ENCODE measurements at places on chromosomes 4 and X.
A peak's percentile ranks its signal among the peaks of the same experiment; 100 is the strongest.

DNA sequence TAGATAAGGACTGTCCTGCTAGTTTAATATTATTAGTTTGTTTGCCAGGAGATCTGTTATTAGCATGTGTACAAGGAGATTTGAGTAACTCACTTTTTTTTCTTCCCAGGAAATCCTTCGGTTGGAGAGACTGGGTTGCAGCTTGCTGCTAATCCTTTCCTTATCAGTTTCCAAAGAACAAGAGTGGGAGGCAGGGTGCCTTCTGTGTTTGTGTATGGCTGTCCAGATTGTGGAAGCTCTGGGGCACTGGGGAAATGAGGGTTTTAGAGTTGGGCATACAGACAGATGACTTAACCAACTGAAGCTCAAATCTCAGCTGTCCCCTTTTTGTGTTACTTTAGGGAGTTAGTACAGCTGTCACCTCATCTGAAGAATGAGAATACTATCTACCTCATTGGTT, 12.6 kb upstream of the SUPT20HL1 start:
- DNase-seq, result no peak

- DNase-seq, result no peak
Observed at GRCh38 chrX:118751950-118752783, 24.8 kb downstream of the IL13RA1 start.

- DNase-seq, result no peak
Observed at GRCh38 chr4:1983053-1983845, 25.5 kb downstream of the NELFA start.

GRCh38 chr4:44098973-44099372, 349.6 kb downstream of the KCTD8 start:
- DNase-seq, result no peak

DNA sequence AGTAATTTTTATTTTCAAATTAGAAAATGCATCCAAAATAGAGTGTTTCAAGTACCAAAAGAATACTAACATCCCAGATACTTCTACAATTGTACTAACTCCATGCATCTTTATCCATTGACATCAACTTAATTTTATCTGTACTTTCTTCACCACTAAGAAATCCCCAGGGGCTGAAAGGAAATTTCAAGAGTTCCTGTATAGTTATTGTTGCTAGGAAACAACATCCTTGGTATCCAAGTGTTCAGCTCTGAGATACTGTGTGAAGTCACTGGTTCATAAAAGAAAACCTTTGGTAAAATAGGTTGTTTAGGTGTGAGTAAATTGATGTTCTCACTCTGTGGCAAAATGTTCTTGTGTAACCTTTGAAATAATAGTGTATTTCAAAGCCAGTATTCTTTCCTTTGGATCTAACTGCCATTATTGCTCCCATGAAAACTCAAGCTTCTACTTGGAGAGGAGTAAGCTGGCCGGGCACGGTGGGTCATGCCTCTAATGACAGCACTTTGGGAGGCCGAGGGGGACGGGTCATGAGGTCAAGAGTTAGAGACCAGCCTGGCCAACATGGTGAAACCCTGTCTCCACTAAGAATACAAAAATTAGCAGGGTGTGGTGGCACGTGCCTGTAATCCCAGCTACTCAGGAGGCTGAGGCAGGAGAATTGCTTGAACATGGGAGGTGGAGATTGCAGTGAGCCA, 72.9 kb downstream of the COMMD8 start:
- no peak for DNase-seq

DNA sequence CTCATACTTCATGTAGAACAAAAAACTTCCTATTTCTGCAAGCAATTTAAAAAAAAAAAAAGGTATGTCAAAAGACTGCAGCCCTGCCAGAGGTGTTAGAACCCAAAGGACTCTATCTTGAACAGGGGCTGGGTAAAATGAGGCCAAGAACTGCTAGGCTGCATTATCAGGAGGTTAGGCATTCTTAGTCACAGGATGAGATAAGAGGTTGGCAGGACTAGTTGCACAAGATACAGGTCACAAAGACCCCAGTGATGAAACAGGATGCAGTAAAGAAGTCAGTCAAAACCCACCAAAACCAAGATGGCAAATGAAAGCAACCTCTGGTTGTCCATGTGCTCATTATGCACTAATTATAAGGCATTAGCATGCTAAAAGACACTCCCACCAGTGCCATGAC, 104.1 kb downstream of the ANOS1 start:
- DNase-seq, result no peak

DNA sequence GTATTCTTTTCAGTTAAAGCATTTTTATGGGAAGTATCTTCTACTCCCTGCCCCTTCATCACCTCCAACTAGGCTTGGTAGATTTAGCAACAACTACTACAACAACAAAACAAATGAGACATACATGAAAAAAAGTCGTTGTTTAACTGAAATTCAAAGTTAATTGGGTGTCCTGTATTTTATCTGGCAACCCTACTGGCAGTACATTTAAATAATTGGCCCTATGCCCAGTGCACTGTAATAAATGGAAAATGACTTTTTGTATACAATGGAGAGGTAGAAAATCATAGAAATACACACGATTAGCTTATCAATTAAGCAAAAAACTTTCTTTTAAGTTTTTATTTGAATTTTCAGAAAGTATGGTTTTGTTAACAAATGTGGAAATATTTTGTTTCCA, 21.4 kb upstream of the CLGN start:
- DNase-seq, result no peak

- DNase-seq, result no peak
Observed at GRCh38 chr4:16225167-16225862, 956 bp downstream of the TAPT1 start.

GRCh38 chrX:47579537-47579936, 2.7 kb upstream of the TIMP1 start:
- DNase-seq, result no peak

- DNase-seq, result peak; percentile 42
Observed at GRCh38 chr4:43132010-43132582, 239.6 kb downstream of the GRXCR1 start.

GRCh38 chr4:173436149-173436579, 37.2 kb upstream of the SCRG1 start:
- DNase-seq, result no peak

DNA sequence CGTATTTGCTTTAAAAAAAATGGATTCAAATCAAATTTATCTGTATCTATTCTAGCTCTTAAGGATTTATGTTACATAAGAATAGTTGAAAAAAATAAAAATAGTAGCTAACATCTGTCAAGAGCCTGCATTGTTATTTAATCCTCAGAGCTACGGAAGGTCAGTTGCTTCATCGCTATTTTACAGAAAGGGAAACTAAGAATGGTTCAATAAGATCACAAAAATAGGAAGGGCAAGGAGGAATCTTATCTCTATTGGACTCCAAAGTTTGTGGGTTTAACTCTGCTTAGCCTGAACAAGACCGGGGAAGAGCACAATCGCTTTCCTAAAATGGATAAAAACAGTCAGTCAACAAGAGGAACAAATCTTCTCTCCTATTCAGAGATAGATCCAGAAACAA, 270.2 kb upstream of the SMIM31 start:
- no peak for DNase-seq

DNA sequence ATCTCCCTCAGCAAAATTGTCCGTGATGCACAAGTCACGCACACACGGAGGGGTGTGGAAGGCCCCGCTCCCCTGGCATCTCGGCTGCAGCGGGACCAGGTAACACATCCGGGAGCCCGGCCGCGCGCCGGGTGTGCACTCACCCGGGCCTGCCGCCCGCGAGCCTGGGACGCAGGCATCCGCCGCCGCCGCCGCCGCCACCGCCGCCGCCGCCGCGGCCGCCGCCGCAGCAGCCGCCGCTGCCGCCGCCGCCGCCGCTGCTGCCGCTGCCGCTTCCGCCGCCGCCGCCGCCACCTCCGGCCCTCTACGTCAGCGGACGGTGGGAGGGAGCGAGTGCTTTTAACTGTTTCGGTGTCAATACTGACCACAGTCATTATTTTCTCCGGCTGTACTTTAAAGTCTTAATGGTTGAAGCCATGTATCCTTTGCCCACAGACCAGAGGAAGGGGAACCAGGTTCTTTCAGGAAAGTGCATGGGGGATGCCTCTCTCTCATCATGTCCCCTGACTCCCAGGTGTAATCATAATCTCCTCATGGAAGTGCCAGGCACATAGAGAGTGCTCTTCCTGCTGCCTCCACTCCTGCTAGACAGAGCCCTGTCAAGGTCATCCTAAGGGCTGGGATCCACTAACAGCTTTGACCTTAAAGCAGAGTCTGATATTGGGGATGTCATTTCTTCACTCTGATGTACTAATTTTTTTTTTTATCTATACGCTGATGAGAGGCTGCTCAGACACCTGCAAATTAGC, 38.0 kb downstream of the MAGEE2 start:
- peak; percentile 1 for DNase-seq

DNA sequence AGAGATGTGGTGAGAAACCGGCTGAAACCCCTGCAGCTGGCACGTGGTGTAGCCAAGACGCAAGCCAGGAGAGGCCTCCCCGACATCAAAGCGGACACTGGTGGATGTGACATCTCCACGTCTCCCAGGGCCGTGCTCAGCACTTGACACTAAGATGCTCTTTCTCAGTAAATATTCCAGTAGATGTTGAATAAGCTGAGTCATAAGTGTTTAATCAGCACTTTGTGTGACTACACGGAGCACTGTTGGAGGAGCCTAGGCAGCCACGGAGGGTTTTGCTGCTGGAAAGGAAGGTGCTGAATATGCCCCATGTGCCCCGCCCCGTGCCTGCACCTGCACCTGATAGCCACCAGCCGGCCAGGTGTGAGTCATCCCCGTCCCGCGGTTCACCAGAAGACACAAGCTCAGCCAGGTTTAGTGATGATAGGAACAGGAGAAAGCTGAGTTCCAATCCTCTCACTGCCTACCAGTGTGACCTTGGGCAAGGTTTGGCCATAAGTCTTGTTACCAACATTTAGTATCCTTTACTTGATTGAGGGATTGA, 29.0 kb upstream of the C4orf50 start:
- no peak for DNase-seq

GRCh38 chr4:142474398-142475087, 371.6 kb downstream of the INPP4B start:
- no peak for DNase-seq
